ENCODE measurements at places on chromosomes 13 and 19. TPM values are rescaled to one million over a fixed set of nuclear protein-coding genes. Genes with fewer than 3 reads are reported as not detected.

The SIAH3 gene
- total RNA-seq = not detected

- no peak for DNase-seq
Observed at GRCh38 chr13:36806102-36806501, 12.9 kb upstream of the RFXAP start.

DNA sequence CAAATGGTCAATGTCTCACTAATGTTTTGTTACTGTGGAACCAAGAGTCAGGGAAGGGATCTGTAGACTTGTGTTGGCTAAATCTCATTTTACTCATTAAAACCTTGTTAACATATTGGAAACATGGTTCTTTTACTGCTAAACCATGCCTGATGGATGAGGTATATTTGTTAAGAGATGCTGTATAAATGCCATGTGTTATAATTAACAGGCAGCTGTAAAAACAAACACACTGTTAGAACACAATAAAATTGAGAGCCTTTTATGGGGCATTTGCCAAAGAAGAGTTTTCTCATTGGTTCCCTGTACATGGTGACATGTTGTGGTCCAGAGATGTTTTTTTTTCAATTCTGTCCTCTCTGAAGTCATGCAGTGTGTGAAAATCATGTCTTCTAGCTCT, 121.9 kb downstream of the ESD start:
- DNase-seq = no peak

DNA sequence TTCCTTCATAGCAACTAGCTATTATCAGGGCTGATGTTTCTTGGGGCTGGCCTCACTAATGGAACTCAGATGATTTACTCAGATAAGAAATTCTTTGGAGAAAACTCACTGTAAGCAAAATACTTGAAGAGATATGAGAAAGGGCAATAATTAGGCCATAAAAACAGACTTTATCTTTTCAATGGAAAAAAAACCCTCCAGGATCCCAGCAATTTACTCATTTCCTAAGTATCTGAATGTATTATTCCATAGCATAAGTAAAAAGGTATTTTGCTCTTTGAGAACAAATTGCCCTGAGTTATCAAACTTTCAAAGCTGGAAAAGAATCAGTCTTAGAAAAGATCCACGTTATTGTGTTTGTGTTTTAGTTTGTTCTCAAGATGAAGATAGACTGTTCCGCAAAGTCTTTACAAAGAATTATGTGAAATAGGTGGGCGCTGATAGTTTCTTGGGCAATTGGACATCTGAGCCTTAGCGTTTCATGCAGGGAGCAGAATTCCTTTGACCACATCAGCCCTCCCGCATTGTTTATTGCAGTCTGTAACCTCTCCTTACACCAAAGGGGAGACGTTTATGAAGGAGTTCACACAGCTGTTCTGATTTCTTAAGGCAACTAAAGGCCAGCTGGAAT, 29.1 kb upstream of the CSNK1A1L start:
- peak; percentile 26 for DNase-seq

DNA sequence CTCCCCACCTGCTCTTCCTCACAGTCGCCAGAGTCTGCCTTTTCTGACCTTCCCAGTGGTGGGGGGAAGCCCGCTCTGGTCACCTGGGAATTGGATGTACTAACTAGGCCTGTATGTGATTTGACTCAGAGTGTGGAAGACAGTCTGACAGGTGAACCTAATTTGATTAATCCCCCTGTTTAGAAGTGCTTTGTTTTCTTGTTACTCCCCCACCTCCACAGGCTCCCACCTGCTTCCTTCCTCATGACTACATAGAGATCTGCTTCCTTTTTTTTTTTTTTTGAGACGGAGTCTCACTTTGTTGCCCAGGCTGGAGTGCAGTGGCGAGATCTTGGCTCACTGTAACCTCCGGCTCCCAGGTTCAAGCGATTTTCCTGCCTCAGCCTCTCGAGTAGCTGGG, 44.0 kb downstream of the COG3 start:
- no peak for DNase-seq

DNA sequence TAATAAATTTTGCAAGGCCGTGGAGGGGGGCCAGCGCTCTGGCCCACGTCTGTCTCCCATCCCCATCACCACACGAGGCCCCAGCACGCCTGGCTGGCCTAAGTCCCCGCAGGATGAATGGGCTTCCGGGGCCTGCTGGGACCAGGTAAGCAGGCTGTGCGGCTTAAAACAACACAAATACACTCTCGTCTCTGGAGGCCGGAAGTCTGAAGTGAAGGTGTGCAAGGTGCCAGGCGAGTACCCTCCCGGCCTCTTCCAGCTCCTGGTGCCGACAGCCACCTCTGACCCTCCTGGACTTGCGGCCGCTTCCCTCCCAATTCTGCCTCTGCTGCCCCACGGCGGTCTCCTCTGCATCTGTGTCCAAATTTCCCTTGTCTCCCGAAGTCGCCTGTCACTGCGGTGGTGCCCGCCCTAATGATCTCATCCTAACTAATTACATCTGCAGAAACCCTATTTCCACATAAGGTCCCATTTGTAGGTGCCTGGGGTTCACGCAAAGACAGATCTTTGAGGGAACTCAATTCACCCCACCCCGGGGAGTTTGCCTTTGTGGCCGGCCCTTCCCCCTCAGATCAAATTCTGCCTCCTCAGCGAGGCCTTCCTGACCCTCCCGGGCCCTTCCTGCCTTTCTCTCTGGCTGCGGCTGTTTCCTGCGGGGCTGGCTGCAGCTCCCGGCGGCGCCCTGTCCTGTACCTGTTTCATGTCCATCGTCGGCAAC, 8.1 kb upstream of the PTBP1 start:
- peak; percentile 65 for DNase-seq

- peak; percentile 60 for DNase-seq
Observed at GRCh38 chr19:58181902-58182576, 822 bp upstream of the ZNF274 start.

- DNase-seq = no peak
Observed at GRCh38 chr19:3249408-3249807, 24.9 kb downstream of the CELF5 start.

DNA sequence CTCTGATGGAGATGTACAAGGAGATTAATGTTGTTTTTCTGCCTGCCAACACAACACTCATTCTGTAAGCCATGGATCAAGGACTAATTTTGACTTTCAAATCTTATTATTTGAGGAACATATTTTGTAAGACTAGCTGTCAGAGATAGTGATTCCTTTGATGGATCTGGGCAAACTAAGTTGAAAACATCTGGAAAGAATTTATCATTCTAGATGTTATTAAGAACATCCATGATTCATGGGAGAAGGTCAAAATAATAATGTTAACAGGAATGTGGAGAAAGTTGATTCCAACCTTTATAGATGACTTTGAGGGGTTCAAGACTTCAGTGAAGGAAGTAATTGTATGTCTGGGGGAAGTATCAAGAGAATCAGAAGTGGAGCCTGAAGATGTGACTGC, 196.8 kb downstream of the POSTN start:
- no peak for DNase-seq

DNA sequence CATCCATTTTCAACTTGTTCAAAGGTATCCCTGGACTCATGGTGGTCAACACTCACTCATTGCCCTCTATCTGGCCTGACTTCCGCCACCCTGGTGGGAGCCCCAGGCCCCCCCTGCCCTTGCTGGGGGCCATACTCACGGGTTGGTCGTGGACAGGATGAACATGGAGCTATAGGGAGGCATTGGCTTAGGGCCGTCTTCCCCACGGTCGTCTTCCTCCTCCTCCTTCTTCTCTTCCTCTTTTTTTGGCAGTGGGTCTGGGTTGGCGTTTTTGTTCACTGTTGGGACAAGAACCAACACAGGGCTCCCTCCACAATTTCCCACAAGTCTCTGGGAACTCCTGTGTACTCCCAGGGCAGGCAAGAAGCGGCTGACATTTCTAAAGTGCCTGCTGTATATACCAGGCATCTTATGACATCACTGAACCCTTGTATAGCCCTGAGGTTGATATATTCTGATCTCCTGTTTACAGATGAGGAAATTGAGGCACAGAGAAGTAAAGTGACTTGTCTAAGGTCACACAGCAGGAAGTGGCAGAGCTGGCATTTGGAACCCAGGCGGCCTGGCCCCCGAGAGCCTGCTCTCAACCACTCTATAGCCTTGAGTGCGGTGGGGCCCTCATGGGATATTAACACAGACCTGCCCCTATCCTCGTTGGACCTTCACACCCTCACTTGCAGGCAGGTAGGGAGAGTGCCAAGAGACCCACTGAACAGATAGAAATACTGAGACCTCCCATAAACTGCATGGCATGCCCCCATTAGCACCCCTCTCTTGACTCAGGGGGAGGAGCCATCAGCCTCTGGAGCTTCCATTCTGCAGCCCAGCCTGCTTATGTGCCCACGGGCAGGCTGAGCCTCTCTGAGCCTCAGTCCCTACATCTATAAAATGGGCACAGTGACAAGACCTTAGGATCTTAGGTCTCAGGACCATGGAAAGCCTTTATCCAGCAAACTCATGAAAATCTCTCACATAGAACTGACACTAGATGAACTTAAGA, 135.0 kb downstream of the IER2 start:
- DNase-seq = no peak

The TEX29 gene
- 0.20 TPM for total RNA-seq

The MBD3L2 gene
- not detected for total RNA-seq

The LMTK3 gene
- under 0.01 TPM for total RNA-seq

GRCh38 chr13:101649488-101650126, 197.1 kb downstream of the ITGBL1 start:
- peak; percentile 34 for DNase-seq

GRCh38 chr19:20416661-20417060, 148.9 kb downstream of the ZNF737 start:
- DNase-seq = no peak

DNA sequence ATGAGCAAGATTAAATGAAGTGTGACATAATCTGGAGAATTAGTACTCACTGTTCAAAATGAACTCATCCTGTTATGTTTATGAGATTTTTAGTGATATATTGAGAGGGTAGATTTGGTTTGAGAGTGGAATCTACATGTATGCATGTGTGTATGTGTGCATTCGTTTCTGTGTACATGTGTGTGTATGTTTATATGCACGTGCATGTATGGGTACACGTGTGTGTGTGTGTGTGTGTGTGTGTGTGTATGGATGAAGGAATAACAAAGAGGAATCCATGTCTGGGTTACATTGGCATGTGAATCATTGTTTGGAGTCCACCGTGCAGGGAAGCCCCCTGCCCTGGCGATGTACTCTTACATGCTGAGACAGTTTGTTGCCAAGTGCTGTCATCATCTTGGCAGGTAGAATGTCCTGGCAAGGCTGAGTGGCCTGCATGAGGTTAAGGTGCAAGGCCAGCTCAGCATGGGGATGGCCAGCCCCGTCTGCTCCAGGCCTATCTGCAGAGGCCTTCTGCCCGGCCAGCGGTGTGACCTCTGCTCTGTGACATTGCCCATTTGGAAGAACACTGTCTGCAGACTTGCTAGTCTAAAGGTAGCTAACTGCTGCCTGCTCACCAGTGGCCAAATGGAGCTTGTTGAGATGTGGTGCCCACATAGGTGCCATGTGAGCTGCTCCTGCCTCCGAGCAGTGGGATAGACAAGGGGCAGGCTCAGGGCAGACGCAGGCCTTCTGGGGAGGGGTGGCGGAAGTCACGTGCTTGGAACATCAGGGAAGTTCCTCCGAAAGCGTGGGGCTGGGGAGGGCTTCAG, 222.3 kb downstream of the TEX29 start:
- no peak for DNase-seq

The ATP7B gene
- total RNA-seq = 4.6 TPM

The RFXAP gene
- 0.60 TPM for total RNA-seq

The SIGLEC12 gene
- total RNA-seq = not detected

GRCh38 chr13:36006347-36006746, 124.8 kb downstream of the DCLK1 start:
- DNase-seq = no peak

DNA sequence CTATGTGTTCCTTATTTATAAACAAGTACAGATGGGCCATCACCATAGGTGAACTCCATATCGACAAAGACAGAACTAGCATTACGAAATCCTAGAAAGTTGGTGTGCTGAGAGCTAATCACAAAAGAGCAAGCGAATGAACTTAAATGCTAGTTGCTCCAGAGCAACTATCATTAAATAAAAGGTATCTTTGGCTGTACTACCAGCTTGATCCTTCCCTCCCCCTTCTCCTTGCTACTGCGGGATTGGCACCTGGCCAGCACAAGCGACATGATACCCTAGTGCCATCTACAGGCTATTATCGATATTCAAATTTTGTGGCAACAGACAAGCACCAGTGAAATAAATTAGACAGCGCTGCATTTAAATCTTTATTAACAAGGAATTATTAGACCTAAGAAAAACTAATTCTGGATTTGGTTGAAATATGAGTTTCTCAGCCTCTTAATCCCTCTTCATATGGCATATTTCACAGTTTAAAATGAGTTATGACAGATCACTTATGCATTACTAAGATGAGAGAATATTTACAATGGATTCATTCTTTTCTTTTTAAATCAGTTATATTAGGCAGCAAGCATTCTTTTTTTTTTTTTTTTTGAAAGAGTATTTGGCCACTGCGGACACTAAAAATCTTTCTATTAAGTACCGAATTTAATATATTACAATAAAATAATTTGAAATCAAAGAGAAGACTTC, 5.8 kb downstream of the PCDH9 start:
- peak; percentile 88 for DNase-seq

The LILRB1 gene
- total RNA-seq = not detected

DNA sequence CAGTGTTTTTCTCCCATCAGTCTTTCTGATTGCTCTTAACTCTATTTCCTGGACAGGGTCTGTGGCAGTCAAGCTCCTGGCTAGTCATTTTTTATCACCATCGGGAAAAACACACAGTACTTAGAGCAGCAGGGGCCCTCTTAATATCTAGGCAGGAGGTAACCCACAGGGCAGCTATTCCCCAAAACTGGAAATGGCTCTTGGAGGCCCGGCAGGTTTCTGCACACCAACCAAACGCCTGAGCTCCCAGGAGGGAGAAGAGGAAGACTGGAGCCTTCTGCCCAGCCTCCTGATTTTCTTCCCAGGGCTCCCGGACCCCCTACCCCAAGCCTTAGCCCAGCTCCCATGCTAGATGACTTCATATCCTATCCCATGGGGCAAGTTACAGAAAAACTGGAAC, 49.3 kb upstream of the VSTM2B start:
- DNase-seq = no peak

DNA sequence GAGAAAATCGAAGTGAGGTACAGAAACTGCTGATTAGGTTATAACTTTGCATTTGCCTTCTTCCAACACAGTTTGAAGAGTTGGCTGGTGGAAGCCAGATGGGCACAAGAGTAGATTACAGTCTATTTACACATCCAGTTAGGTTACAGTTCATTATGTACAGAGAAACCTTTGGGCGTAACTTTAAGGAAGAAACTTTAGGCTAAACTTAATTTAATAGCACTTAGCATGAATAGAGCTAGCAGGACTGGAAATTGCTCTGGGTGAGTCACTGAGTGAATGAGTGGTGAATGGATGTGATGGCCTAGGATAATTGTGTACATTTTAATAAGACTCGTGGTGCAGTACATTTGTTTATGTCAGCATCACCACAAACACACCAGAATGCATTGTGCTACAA, 62.9 kb upstream of the KLHL1 start:
- DNase-seq = no peak

The IL17D gene
- total RNA-seq = 2.4 TPM

- DNase-seq = no peak
Observed at GRCh38 chr13:22748866-22749577, 431.8 kb upstream of the SGCG start.

Data from lung microvascular endothelial cell (primary cell).